ENCODE measurements at places on chromosomes 6 and 20. TPM values are rescaled to one million over a fixed set of nuclear protein-coding genes. Genes with fewer than 3 reads are reported as not detected.

The RPN2 gene
- total RNA-seq, result 269 TPM

The SLC17A2 gene
- not detected for total RNA-seq

The DZANK1 gene
- 1.4 TPM for total RNA-seq

The TPMT gene
- total RNA-seq, result 52.5 TPM

The TCFL5 gene
- total RNA-seq, result 7.3 TPM

GRCh38 chr6:111631903-111632460 is 26.3 kb upstream of the TRAF3IP2 start:
- peak overlapping the region; percentile 23 for H3K27ac ChIP-seq
- H3K27me3 ChIP-seq, result no peaks in the 10 kb centered on the region
- H3K36me3 ChIP-seq, result no peaks in the 10 kb centered on the region
- H3K4me1 ChIP-seq, result peaks cover 5% of the 10 kb centered on the region
- DNase-seq, result peak; percentile 84

DNA sequence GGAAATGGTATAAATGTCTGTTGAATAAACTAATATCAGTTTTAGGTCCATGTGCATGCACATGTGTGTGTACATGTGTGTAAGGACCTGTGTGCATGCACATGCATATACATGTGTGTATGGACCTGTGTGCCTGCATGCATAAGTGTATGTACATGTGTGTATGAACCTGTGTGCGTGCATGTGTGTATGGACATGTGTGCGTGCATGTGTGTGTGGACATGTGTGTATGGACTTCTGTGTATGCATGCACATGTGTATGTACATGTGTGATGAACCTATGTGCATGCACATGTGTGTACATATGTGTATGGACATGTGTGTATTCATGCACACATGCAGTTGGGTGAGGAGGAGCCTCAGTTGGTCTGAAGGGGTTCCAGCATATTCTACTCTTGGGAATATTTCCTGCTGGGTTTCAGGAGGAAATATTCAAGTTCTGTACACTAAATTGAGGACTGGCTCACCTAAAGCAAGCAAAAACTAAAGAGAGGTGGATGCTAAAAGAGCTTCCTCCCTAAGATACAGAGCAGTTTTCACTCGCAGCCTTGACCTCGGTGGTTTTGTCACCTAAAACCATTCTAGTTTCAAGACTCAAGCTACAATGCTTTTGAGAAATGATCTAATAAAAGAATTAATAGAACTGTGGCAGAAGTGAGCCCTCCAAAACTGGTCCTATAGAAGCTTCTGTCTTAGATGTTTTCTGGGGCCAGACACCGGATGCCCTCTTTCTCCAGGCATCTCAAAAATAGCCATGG is 742.8 kb downstream of the MAFB start:
- no peaks in the 10 kb centered on the region for H3K4me1 ChIP-seq
- no peaks in the 10 kb centered on the region for H3K27me3 ChIP-seq
- no peaks in the 10 kb centered on the region for H3K36me3 ChIP-seq
- no peak overlapping the region for H3K27ac ChIP-seq

DNA sequence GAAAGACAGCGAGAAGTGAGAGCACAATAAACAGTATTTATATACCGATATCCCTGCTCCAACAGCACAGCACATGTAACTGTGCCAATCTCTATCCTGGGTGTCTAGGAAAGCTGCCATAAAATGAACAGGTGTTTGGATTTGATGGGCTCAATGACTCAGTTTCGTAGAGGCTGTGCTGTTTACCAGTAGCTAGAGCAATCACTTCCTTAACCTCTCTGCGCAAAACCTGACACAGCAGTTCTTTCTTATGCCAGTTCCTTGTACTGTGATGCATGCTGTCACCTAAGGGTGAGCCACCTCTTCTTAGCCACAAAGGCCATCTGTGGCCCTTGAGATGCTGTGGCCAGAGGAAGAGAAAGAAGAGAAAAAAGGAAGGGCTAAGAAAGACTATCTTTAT is 59.3 kb downstream of the SHPRH start:
- no peaks in the 10 kb centered on the region for H3K27me3 ChIP-seq
- no peaks in the 10 kb centered on the region for H3K36me3 ChIP-seq
- H3K4me1 ChIP-seq, result no peaks in the 10 kb centered on the region
- H3K27ac ChIP-seq, result no peak overlapping the region

DNA sequence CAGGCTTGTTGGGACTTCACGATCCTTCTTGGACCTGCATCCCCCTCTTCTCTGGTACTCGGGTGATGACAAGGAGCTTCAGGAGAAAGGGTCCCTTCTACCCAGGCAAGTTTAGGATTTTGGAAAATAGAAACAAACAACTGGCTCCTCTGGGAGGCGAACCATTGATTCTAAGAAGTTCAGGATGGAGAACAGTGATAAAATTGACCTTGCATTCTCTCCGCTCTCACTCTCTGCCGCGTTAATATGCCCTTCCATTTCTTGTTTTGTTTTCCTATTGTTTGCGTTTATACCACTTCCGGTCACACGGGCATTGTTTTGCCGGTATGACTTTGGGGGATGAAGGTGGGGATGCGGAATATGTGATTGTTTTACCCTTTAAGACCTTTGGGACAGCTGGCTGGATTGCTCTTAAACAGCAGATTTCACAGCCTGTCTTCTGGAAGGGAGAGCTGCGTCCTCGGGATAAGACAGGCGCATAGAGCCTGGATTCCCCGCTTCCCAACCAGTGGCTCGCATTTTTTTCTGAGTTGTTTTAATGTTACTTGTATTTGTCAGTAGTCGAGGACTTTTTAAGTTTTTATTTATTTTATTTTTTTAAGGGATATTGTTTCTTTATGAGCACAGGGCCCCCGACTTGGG is 144.3 kb upstream of the ZNF184 start:
- H3K36me3 ChIP-seq, result no peaks in the 10 kb centered on the region
- no peaks in the 10 kb centered on the region for H3K27me3 ChIP-seq
- no peak for DNase-seq
- H3K4me1 ChIP-seq, result no peaks in the 10 kb centered on the region
- no peak overlapping the region for H3K27ac ChIP-seq

DNA sequence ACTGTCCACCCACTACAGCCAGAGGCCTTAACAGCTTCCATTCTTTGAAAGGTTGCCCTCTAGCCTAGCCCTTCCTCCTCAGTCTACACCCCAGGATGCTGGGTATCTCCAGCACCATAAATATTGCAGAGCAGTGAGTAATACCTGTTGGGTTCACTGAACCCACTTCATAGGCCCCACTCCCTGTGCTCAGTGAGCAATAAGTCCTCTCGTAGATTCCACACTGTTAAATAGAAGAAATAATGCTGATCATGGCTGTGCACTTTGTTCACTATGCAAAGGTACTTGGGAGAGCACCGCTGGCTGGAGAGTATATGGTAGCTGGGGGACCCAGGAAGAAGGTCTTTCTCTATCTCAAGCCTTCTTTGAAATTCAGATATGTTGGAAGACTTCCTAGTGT is 87.3 kb downstream of the RSPH3 start:
- H3K4me1 ChIP-seq, result no peaks in the 10 kb centered on the region
- no peak for DNase-seq
- no peaks in the 10 kb centered on the region for H3K36me3 ChIP-seq
- no peak overlapping the region for H3K4me3 ChIP-seq

- H3K36me3 ChIP-seq, result no peaks in the 10 kb centered on the region
- no peak for DNase-seq
- no peak overlapping the region for H3K27ac ChIP-seq
- no peaks in the 10 kb centered on the region for H3K27me3 ChIP-seq
- no peaks in the 10 kb centered on the region for H3K4me1 ChIP-seq
These were observed 2.2 kb upstream of the CSTL1 start for GRCh38 chr20:23437126-23437899.

- no peak overlapping the region for H3K4me3 ChIP-seq
- H3K27me3 ChIP-seq, result no peaks in the 10 kb centered on the region
- no peak overlapping the region for H3K27ac ChIP-seq
- no peaks in the 10 kb centered on the region for H3K36me3 ChIP-seq
These were observed 715.2 kb upstream of the MANEA start for GRCh38 chr6:94862112-94862511.

DNA sequence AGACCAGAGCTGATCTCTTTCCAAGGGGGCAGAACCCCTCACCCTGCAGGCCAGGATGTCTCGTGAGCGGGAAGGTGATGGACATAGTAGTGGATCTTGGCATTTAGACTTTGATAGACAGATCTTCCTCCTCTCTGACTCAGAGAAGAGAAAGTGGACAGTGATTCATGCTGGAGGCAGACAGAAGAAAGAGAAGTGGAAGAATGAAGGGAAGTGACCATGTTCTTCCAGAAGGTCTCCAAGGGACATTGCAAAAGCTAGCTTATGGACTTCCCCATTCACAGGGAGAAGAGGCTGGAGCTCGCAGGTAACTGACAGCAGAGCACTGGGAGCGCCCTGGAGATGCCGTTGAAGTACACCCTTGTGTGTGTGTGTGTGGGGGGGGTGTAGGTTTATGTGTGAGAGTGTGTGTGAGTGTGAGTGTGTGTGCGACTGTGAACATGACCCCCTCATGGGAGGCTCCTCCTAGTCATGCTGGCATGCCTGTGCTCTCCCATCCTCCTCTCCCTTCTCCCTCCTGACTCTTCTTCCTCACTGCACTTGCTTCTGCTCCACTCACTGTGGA is 8.0 kb upstream of the RAET1L start:
- no peak overlapping the region for H3K27ac ChIP-seq
- H3K4me3 ChIP-seq, result no peak overlapping the region
- H3K27me3 ChIP-seq, result peaks cover 23% of the 10 kb centered on the region
- H3K4me1 ChIP-seq, result peaks cover 7% of the 10 kb centered on the region
- no peaks in the 10 kb centered on the region for H3K36me3 ChIP-seq

DNA sequence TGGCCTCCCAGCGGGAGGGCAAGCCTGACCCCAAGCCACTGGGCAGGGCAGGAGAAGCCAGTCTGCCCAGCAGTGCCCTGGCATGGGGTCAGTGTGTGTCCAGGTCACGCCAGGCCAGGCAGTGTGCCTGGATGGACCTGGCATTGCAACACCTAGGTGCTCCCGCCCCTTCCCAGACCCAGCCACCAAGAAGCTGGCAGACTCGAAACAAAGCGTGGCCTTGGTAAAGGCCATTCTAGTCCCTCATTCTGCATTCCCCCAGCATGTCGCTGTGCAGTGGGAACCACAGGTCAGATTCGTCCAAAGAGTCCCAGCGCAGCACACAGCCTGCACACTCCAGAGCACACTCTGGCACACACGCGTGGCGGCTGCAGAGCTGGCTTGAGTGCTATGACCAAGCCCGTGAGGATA is 19.3 kb upstream of the APMAP start:
- no peak overlapping the region for H3K4me3 ChIP-seq
- H3K4me1 ChIP-seq, result no peaks in the 10 kb centered on the region
- DNase-seq, result no peak
- no peak overlapping the region for H3K27ac ChIP-seq
- no peaks in the 10 kb centered on the region for H3K27me3 ChIP-seq

GRCh38 chr6:85685713-85686112 is 43.0 kb upstream of the SYNCRIP start:
- no peaks in the 10 kb centered on the region for H3K4me1 ChIP-seq
- H3K27me3 ChIP-seq, result no peaks in the 10 kb centered on the region
- no peak overlapping the region for H3K4me3 ChIP-seq
- no peak overlapping the region for H3K27ac ChIP-seq
- no peaks in the 10 kb centered on the region for H3K36me3 ChIP-seq
- no peak for DNase-seq

GRCh38 chr6:138044972-138045371 is 62.2 kb downstream of the PERP start:
- H3K4me3 ChIP-seq, result no peak overlapping the region
- no peaks in the 10 kb centered on the region for H3K36me3 ChIP-seq
- H3K4me1 ChIP-seq, result no peaks in the 10 kb centered on the region
- H3K27ac ChIP-seq, result no peak overlapping the region

GRCh38 chr6:75210885-75211739 is 5.3 kb upstream of the COL12A1 start:
- peak; percentile 60 for DNase-seq
- H3K27me3 ChIP-seq, result peaks cover 24% of the 10 kb centered on the region
- H3K27ac ChIP-seq, result no peak overlapping the region
- H3K36me3 ChIP-seq, result no peaks in the 10 kb centered on the region

DNA sequence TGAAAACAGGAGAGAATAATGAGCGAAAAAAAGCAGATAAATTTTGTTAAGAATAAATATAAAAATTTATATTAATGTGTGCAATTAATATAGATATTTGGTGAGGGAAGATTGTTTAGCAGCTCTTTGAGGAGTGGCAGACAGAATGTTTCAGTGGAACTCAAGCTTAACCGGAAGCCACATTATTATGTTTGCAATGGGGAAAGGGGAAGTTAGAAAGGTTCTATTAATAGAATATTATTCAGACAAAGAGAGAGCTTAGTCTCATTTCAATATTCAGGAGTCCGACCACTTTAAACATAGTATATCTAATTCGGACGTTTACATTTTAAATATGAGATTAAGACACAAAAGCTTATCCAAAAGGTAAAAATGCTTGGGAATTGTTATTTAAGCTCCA is 81.6 kb upstream of the KHDRBS2 start:
- H3K27me3 ChIP-seq, result no peaks in the 10 kb centered on the region
- no peaks in the 10 kb centered on the region for H3K4me1 ChIP-seq
- no peak overlapping the region for H3K4me3 ChIP-seq
- no peak for DNase-seq

- no peaks in the 10 kb centered on the region for H3K36me3 ChIP-seq
- H3K4me3 ChIP-seq, result no peak overlapping the region
- H3K27ac ChIP-seq, result no peak overlapping the region
- peaks cover 7% of the 10 kb centered on the region for H3K4me1 ChIP-seq
- H3K27me3 ChIP-seq, result no peaks in the 10 kb centered on the region
These were observed 5.7 kb downstream of the NT5E start for GRCh38 chr6:85455471-85456026.

DNA sequence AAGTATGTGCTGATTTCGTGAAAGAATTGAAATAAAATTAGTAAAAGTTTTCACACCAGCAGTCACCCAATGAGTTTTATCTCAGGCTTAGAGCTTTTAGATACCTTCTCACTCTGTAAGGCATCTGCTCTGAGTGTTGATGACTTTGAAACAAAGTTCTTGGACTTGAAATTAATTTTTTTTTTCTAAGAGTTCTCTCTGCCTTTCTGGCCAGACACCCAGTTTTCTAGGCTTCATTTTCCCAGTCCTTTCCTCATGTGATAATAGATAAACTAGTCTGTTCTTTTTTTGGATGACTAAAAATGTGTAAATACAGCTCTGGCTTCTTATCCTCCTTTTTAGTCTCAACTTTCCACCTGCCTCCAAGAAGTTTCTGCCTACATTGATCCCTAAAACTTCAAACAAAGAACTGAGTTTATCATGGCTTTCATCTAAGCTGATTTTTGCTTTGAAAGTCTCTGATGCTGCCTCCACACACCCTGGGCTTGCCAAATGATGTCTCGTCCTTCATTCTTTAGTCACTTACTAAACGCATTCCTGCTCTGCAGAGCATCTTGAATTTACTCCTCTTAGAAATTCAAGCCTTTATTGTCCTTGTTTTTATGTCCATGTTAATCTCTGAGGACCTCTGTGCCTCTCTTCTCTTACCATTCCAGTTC is 32.7 kb downstream of the SLX4IP start:
- H3K27ac ChIP-seq, result no peak overlapping the region
- DNase-seq, result no peak
- no peaks in the 10 kb centered on the region for H3K27me3 ChIP-seq
- no peaks in the 10 kb centered on the region for H3K4me1 ChIP-seq

- H3K36me3 ChIP-seq, result no peaks in the 10 kb centered on the region
- H3K4me3 ChIP-seq, result no peak overlapping the region
- H3K4me1 ChIP-seq, result no peaks in the 10 kb centered on the region
- DNase-seq, result no peak
- no peaks in the 10 kb centered on the region for H3K27me3 ChIP-seq
These were observed 164.9 kb upstream of the RREB1 start for GRCh38 chr6:6942831-6943230.

All from colonic mucosa (tissue), 4 donors.